ENCODE measurements at places on chromosomes 16 and 17. TPM values are rescaled to one million over a fixed set of nuclear protein-coding genes. Genes with fewer than 3 reads are reported as not detected.

GRCh38 chr17:75751676-75752404, 13.2 kb downstream of the GALK1 start:
- no peak for DNase-seq

DNA sequence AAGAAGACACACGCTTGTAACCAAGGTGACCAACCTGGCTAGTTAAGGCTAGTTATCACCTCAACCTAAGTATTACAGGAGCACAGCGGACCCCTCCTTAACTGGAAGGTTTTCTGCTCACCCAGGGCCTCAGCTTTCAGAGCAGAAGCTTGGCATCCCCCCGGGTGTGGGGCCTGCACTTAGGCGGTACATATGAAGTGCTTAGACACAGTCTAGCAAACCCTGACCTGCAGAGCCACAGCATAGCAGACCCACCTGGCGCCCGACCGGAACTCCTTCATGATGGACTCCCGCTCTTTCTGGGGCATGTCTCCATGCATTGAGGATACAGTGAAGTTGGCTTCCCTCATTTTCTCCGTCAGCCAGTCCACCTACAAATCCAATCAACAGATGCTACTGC, 9.8 kb downstream of the EIF4A3 start:
- DNase-seq = no peak

DNA sequence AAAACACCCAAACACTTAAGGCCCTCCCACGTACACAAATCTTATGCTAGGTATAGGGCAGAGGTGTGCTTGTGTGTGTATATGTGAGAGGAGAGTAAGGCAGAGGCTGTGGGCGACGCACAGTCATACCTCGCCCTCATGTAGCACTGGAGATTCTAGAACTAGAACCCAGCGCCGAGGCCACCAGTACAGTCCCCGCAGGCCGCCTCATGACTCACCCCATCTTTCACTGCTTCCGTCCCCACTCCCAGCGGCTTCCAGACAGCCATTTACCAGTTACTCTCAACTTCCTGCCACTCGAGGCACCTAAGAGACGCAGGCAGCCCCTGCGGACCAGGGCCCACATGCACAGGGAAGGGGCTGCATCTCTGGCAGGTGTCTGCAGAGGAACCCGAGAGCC, 23.2 kb upstream of the CYTH1 start:
- DNase-seq = no peak

DNA sequence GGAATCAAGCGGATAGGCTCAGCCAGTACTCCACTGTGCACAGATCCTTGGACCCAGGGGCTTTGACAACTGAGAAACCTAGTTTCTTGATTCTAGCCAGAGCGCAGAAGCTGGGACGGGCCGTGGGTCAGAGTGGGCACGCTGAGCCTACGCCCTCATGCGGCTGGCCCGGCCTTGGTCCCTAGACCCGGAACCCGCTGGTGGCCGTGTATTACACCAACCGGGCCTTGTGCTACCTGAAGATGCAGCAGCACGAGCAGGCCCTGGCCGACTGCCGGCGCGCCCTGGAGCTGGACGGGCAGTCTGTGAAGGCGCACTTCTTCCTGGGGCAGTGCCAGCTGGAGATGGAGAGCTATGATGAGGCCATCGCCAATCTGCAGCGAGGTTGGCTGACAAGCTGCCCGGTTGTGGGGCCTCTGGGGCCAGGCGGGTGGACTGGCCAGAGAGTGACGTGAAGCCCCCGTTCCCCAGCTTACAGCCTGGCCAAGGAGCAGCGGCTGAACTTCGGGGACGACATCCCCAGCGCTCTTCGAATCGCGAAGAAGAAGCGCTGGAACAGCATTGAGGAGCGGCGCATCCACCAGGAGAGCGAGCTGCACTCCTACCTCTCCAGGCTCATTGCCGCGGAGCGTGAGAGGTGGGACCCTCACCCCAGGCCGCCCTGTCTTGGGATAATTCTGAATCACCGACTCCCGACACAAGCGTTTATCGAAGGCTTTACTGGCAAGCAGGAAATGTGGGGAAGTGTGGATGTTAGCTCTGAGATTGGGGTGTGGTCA, 946 bp downstream of the STUB1 start:
- peak; percentile 68 for DNase-seq

GRCh38 chr16:48907906-48908634, 298.1 kb upstream of the N4BP1 start:
- no peak for DNase-seq

DNA sequence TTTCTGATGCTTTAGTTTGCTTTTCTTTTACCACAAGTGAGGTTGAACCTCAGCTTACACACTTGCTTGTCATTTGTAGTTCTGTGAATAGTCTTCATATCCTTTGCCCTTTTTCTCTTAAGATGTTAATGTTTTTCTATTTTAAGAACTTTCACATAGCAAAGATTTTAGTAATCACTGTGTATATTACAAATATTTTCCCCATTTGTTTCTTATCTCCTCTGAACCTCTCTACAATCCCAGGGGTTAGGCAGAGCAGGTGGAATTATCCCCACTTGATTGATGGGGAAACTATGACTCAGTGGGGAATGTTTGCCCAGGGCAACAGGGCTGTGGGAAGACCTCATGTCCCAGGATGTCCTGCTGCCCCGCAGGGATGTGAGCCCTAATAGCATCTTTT, 11.7 kb upstream of the MYH3 start:
- DNase-seq = no peak

DNA sequence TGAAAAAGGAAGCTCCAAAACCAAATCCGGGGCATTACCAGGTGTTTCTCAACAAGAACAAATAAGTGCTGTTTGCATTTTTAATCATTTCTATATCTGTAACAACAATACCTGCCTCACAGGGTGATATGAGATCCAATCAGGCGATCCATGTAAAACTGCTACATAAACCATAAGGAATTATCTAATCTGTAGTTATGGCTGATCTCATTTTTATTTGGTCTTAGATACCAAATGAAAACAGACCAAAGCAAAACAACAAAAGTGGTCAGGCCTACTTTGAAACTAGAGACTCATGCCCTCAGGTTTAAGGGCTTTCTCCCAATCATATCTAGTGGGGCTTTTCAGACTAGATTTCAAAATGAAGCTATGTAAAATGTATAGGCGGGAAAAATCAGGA, 28.3 kb downstream of the XPO6 start:
- DNase-seq = no peak

- DNase-seq = no peak
These were observed 25.5 kb downstream of the RAB11FIP3 start for GRCh38 chr16:450785-451512.

GRCh38 chr17:2814481-2815341, 18.5 kb downstream of the RAP1GAP2 start:
- DNase-seq = peak; percentile 72

- DNase-seq = no peak
These were observed 325.8 kb upstream of the CCL2 start for GRCh38 chr17:33929181-33929724.

DNA sequence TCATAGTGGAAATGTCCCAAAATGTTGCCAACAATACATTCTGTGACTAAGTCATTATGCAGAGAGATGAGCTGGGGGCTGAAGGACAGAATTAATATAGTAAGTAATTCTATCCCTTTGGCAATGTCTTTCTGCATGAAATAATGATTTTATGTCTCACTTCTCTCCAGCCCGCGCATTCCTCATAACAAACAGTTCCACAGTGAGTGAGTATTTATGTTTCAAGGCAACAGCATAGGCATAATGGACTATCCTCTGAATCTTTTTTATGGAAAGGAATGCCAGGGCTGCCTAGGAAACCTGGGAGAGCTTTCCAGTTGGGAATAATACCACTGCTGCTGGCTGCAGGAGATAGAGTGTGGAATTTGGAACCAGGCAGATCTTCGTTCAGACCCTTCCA, 477.7 kb downstream of the HS3ST4 start:
- DNase-seq = no peak

DNA sequence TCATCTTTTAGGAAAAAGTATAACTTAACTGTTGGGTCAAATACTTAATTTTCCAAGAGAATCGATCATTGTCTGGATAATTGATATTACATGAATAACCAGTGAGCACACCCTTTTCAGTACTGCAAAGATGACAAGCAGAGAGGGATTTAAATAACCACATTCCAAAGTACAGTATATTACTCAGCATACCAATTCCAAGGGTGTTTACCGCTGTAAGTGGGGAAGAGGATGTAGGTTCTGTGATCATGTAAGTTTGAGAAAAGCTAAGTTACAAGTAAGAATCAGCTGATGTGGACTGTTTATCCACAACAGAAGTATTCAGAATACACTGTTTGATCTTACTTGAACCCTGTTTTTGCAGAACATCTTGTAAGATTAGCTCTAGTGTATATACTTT, 6.1 kb downstream of the GDE1 start:
- no peak for DNase-seq

DNA sequence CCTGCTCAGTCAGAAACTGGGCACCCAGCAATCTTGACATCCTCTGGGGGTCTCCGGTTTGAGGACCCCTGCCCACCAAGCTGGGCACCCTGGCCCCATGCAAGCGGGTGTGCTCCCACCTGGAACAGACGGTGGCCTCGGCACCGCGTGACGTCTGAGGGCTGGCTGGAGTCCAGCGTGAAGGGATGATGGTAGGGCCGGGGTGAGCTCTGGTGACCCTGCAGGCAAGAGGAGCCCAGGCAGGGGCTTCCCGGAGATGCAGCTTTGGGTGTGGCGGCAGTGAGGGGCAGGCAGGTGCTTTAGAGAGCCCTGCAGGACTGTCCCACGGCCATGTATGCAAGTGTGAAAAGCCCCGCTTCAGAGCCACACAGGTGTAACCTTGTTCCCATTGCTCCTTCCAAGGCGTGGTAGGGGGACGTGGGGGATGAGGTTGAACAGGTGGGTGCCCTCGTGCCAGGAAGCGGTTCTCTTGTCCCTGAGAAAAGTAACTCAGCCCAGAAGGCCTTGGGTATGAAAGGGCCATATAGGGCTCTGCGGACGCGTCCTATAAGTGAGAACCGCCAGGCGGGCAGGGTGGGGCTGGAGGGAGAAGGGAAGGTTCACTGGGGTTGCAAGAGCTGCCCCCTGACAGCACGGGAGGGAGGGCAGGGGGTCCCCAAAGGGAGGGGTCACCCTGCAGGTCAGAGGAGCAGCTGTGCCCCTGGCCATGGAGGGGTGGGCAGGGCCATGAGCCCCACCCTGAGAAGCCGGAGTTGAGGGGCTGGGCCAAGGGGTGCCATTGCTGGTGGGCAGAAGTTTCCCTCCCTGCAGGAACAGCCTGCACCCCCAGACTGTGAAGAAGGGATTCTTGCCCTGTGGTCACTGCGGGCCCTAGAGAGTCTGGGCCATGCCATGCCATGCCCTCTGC, 9.2 kb downstream of the RGS11 start:
- DNase-seq = no peak

GRCh38 chr17:78384479-78385175, 6.2 kb downstream of the PGS1 start:
- no peak for DNase-seq

DNA sequence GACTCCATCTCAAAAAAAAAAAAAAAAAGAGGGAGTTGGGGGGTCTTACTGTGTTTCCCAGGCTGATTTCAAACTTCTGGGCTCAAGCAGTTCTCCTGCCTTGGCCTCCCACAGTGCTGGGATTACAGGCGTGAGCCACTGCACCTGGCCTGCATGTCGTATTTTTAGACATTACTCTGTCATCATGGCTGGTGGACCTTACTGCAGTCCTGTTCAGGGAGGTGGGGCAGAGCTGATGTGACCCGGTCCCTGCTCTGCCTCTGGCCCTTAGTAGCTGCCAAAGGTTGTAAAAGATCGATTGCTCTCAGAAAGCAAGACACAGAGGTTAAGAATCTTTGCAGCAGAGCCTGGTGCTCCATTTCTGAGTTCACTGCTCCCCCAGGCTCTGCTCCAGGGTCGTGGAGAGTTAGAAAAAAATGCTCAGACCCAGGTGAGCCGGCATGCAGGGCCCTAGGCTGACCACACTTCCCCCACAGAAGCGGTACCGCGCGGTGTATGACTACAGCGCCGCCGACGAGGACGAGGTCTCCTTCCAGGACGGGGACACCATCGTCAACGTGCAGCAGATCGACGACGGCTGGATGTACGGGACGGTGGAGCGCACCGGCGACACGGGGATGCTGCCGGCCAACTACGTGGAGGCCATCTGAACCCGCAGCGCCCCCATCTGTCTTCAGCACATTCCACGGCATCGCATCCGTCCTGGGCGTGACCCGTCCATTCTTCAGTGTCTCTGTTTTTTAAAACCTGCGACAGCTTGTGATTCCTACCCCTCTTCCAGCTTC, 7.1 kb upstream of the LASP1NB start:
- DNase-seq = no peak

DNA sequence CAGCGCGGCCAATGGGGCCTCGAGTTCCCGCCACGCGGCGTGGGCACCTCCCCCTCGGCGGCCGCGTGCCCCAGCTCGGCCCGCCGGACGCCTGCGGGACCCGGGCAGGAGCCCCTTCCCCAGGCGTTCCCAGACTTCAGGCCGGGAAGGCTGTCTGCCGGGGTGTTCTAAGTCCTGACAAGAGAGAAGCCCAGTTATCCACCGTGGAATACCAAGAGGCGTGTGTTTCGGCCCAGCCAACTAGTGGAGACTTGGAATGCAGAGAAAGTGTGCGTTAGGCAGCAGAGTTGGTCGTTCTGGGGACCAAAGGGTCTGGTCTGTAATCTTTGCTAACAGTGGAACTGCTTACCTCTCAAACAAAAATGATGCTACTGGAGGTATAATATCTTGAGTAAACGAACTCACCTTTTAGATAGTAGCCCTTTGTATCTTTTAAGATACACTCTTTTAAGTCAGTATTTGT, 251 bp upstream of the HSF5 start:
- no peak for DNase-seq

DNA sequence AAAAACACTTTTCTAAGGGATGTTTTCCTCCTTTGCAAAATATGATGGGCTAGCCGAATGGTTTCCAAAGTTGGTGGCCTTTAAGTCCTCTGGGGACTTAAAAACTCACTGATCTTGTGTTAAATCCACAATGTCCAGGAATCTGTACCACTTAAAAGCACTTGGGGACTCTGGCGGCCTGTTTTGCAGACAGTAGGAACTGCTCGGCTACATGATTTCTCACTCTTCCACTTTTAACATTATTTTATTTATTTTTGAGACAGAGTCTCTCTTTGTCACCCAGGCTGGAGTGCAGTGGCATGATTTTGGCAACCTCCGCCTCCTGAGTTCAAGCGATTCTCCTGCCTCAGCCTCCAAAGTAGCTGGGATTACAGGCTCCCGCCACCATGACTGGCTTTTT, 9.1 kb upstream of the MSI2 start:
- no peak for DNase-seq

- DNase-seq = no peak
These were observed 37.9 kb upstream of the METTL16 start for GRCh38 chr17:2549392-2550211.

GRCh38 chr17:14270508-14270907, 30.4 kb upstream of the HS3ST3B1 start:
- no peak for DNase-seq

DNA sequence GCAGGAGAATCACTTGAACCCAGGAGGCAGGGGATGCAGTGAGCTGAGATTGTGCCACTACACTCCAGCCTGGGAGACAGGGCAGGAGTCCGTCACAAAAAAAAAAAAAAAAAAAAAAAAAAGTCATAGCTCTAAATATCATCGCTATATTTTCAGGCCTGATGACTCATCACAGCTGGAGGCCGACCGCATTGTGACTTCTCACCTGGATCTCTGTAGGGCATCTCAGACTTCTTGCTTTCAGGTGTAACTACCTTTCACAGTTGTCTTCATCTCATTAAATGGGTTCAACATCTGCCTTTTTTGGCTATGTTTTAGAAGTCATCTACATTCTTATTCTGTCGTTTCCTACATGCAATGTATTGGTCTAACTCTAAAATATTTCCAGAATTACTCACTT, 353.1 kb upstream of the MON1B start:
- DNase-seq = no peak

The SGCA gene
- total RNA-seq = 9.1 TPM

The AKAP1 gene
- 54.5 TPM for total RNA-seq

The CDC42EP4 gene
- 44.6 TPM for total RNA-seq

The SLC2A4 gene
- 1.1 TPM for total RNA-seq

The VASN gene
- 17.4 TPM for total RNA-seq

The MT1E gene
- total RNA-seq = 158 TPM

The KRTAP1-1 gene
- not detected for total RNA-seq

Measured in lower lobe of right lung (tissue), 2 donors.